ENCODE measurements at places on chromosomes 2 and 18. TPM values are rescaled to one million over a fixed set of nuclear protein-coding genes. Genes with fewer than 3 reads are reported as not detected.

Gene ZBTB7C
- 0.15 TPM for total RNA-seq

GRCh38 chr18:49610022-49610445 is 48.2 kb downstream of the LIPG start:
- H3K4me1 ChIP-seq, result peaks cover 56% of the 10 kb centered on the region
- DNase-seq, result no peak
- no peak overlapping the region for H3K27ac ChIP-seq
- H3K4me3 ChIP-seq, result no peak overlapping the region
- H3K27me3 ChIP-seq, result no peaks in the 10 kb centered on the region

GRCh38 chr2:239406316-239406995 is 5.6 kb upstream of the HDAC4 start:
- no peaks in the 10 kb centered on the region for H3K27me3 ChIP-seq
- DNase-seq, result no peak
- H3K36me3 ChIP-seq, result no peaks in the 10 kb centered on the region
- peaks cover 6% of the 10 kb centered on the region for H3K4me1 ChIP-seq

Gene DCC
- 0.41 TPM for total RNA-seq

GRCh38 chr18:48663096-48663930 is 124.5 kb downstream of the CTIF start:
- no peak overlapping the region for H3K27ac ChIP-seq
- no peak for DNase-seq
- no peaks in the 10 kb centered on the region for H3K27me3 ChIP-seq

Gene SERPINB2
- not detected for total RNA-seq

Gene SNTG2
- 5.5 TPM for total RNA-seq

Gene BOLL
- total RNA-seq, result not detected

Data from neural progenitor cell (in vitro differentiated cells).